Astrocyte (in vitro differentiated cells and primary cell): ENCODE measurements at places on chromosomes 12 and 14. TPM values are rescaled to one million over a fixed set of nuclear protein-coding genes. Genes with fewer than 3 reads are reported as not detected.
A peak's percentile ranks its signal among the peaks of the same experiment; 100 is the strongest.

- no peaks in the 10 kb centered on the region for H3K4me1 ChIP-seq
- H3K4me3 ChIP-seq: no peak overlapping the region
- H3K36me3 ChIP-seq: no peaks in the 10 kb centered on the region
- no peaks in the 10 kb centered on the region for H3K27me3 ChIP-seq
Measured at GRCh38 chr12:61385771-61386170, 874.4 kb upstream of the USP15 start.

Gene ACACB
- total RNA-seq: 1.7 and 3.9 TPM in 2 replicates

GRCh38 chr12:68240975-68241374 lies 12.4 kb downstream of the IL22 start:
- no peaks in the 10 kb centered on the region for H3K36me3 ChIP-seq
- no peak overlapping the region for H3K4me3 ChIP-seq
- DNase-seq: no peak
- peaks cover 36% of the 10 kb centered on the region for H3K4me1 ChIP-seq
- no peaks in the 10 kb centered on the region for H3K27me3 ChIP-seq
- H3K27ac ChIP-seq: no peak overlapping the region

Gene KRT78
- total RNA-seq: not detected in 2 replicates

GRCh38 chr12:131941116-131941986 lies 8.4 kb upstream of the EP400 start:
- no peaks in the 10 kb centered on the region for H3K4me1 ChIP-seq
- H3K27ac ChIP-seq: no peak overlapping the region
- H3K4me3 ChIP-seq: no peak overlapping the region
- peaks cover 18% of the 10 kb centered on the region for H3K36me3 ChIP-seq
- H3K27me3 ChIP-seq: no peaks in the 10 kb centered on the region
- no peak for DNase-seq

DNA sequence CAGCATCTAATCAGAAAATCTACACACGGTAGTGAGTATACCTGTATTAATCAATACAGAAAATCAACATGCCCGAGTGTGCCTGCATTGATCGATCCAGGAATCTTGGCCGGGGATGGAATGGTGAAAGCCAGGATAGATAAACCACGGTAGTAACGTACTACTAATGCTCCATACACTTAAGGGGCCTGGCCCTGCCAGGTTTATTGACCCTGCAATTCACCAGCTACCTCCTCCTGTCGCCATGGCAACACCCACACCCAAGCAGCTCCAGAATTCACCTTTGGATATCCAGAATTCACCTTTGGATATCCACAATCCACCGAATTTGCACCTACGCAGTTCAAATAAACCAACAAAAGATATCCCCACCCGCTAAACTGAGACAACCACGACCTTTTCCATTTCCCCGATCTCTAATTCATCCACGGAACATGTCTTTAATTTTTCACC lies 14.8 kb upstream of the CALM1 start:
- peak overlapping the region; percentile 84 for H3K4me3 ChIP-seq
- H3K27ac ChIP-seq: peak overlapping the region; percentile 100

GRCh38 chr12:48996794-48997718 lies 2.1 kb downstream of the DDN start:
- H3K27ac ChIP-seq: no peak overlapping the region
- peaks cover 29% of the 10 kb centered on the region for H3K27me3 ChIP-seq
- H3K4me1 ChIP-seq: peaks cover 44% of the 10 kb centered on the region
- H3K4me3 ChIP-seq: peak overlapping the region; percentile 38

GRCh38 chr14:85895603-85896002 lies 365.7 kb downstream of the FLRT2 start:
- H3K4me1 ChIP-seq: no peaks in the 10 kb centered on the region
- H3K27me3 ChIP-seq: no peaks in the 10 kb centered on the region
- no peak overlapping the region for H3K4me3 ChIP-seq
- H3K36me3 ChIP-seq: no peaks in the 10 kb centered on the region

DNA sequence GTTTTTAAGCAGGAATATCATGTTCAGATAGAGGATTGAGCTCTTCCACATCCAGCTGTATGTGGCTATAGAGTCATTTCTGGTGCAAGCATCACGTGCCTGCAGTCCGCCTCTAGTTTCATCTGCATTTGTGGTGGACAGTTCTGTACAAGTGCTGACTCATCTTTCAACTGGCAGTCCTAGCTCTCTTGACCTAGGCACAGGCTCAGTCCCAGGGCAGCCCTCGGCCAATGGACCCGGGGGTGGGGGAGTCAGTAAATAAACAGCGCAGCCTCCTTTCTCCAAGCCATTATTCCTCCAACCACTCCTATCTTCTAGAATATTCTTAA lies 41.8 kb upstream of the FRMD6 start:
- H3K36me3 ChIP-seq: no peaks in the 10 kb centered on the region
- H3K27ac ChIP-seq: no peak overlapping the region
- DNase-seq: peak; percentile 64
- H3K4me1 ChIP-seq: peaks cover 33% of the 10 kb centered on the region

DNA sequence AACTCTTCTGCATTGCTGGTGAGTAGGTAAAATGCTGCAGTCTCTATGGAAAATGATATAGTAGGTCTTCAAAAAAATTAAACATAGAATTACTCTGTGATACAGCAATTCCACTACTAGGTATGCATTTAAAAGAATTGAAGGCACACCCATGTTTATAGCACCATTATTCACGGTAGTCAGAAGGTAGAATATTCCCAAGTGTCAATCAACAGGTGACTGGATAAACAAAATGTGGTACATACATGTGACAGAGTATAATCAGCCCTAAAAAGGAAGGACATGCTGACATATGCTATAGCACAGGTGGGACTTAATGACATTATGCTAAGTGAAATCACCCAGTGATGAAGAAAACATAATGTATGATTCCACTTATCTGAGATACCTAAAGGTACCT lies 123.3 kb downstream of the CCER1 start:
- H3K27ac ChIP-seq: no peak overlapping the region
- H3K4me3 ChIP-seq: no peak overlapping the region
- no peaks in the 10 kb centered on the region for H3K36me3 ChIP-seq

DNA sequence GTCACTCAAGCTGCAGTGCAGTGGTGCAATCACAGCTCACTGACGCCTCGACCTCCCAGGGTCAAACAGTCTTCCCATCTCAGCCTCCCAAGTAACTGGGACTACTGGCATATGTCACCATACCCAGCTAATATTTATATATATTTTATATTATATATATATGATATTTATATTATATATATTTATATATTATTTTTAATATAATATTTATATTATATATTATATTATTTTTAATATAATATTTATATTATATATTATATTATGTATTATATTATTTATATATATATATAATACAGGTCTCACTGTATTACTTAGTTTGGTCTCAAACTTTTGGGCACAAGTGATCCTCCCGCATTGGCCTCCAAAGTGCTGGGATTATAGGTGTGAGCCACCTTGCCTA lies 9.4 kb downstream of the ZNF84 start:
- H3K27ac ChIP-seq: no peak overlapping the region
- H3K4me1 ChIP-seq: no peaks in the 10 kb centered on the region
- peaks cover 75% of the 10 kb centered on the region for H3K36me3 ChIP-seq
- DNase-seq: no peak
- H3K27me3 ChIP-seq: no peaks in the 10 kb centered on the region

DNA sequence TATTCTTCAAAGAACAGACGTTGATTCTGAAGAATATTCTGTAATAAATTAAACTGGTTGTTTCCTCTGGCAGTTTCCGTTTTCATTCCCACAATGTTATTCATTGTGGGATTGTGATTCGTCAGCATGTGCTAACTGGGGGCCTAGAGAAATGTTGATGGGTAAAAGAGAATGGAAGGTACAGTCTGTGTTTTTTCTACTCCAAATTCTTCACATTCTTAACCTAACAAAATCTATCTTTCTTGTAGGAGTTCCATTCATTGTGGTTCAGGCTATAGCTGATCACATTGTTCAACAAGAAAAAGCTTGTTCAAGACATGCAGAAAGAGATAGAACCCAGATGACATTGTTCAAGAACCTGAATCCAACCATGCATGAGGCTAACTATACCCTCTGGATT lies 5.9 kb downstream of the CD163 start:
- H3K36me3 ChIP-seq: no peaks in the 10 kb centered on the region
- no peak overlapping the region for H3K27ac ChIP-seq
- DNase-seq: peak; percentile 3
- H3K4me3 ChIP-seq: no peak overlapping the region

DNA sequence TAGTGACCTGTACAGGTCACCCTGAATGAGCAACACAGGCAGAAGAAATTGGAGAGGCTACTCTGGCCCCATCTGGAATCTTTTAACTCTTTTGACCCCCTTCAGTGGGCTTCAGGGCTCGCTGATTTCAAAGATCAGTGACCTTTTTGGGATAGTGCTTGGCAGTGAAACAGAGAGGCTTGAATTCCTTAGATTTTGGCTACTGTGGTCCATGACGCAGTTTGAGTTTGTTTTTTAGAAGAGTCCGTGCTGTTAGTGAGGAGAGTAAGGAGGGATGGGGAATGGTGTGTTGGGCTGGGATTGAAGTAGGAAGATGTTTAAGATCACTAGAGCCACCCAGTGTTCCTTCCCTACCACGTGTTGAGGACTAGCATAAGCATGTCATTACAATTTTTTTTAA lies 16.5 kb downstream of the TMEM30B start:
- DNase-seq: no peak
- H3K4me3 ChIP-seq: no peak overlapping the region
- H3K27ac ChIP-seq: no peak overlapping the region
- no peaks in the 10 kb centered on the region for H3K36me3 ChIP-seq
- peaks cover 9% of the 10 kb centered on the region for H3K4me1 ChIP-seq

- peaks cover 27% of the 10 kb centered on the region for H3K36me3 ChIP-seq
- no peak for DNase-seq
Measured at GRCh38 chr12:48827026-48827425, 8.7 kb downstream of the CACNB3 start.

Gene SLC17A8
- not detected in 2 replicates for total RNA-seq

GRCh38 chr12:106112145-106112821 lies 26.5 kb downstream of the NUAK1 start:
- no peak overlapping the region for H3K4me3 ChIP-seq
- H3K4me1 ChIP-seq: peaks cover 59% of the 10 kb centered on the region
- peak overlapping the region; percentile 66 for H3K27ac ChIP-seq
- no peaks in the 10 kb centered on the region for H3K36me3 ChIP-seq

- DNase-seq: no peak
- H3K36me3 ChIP-seq: no peaks in the 10 kb centered on the region
- no peaks in the 10 kb centered on the region for H3K27me3 ChIP-seq
- no peak overlapping the region for H3K4me3 ChIP-seq
- no peaks in the 10 kb centered on the region for H3K4me1 ChIP-seq
Measured at GRCh38 chr14:25757364-25757763, 707.4 kb upstream of the STXBP6 start.

Gene MCRS1
- 41.3 and 45.2 TPM in 2 replicates for total RNA-seq

DNA sequence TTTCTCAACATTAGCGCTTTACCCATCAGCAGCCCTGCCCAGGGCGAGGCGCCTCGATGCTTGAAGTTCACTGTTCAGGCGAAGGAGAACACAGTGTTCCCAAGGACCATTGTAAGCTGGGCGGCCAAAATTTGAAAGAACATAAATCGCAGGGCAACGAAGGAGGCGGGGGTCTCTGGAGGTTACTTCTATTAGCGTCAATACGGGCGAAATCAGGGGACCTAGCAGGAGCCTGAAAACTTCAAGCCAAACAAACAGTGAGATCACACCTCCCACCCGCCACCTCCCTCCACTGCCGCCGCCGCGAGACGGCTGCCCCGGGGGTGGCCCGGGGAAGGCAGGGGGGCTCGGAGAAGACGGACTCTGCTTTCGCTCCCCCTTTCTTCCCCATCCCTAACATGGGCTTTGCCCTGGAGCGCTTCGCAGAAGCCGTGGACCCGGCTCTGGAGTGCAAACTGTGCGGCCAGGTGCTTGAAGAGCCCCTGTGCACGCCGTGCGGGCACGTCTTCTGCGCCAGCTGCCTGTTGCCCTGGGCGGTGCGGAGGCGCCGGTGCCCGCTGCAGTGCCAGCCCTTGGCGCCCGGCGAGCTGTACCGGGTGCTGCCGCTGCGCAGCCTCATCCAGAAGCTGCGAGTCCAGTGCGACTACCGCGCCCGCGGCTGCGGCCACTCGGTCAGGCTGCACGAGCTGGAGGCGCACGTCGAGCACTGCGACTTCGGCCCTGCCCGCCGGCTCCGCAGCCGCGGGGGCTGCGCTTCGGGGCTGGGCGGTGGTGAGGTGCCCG lies at the start of gene PDZRN4:
Gene PDZRN4 (plus strand): TSS at position 263 of the 783 bp plus-strand sequence.
- peaks cover 35% of the 10 kb centered on the region for H3K27me3 ChIP-seq
- peaks cover 8% of the 10 kb centered on the region for H3K4me1 ChIP-seq
- peak within 1 kb of the TSS; percentile 28 for H3K4me3 ChIP-seq
- no peak for DNase-seq
- H3K36me3 ChIP-seq: no peaks in the 10 kb centered on the region

Gene RNASE1
- 4.7 and 5.3 TPM in 2 replicates for total RNA-seq

DNA sequence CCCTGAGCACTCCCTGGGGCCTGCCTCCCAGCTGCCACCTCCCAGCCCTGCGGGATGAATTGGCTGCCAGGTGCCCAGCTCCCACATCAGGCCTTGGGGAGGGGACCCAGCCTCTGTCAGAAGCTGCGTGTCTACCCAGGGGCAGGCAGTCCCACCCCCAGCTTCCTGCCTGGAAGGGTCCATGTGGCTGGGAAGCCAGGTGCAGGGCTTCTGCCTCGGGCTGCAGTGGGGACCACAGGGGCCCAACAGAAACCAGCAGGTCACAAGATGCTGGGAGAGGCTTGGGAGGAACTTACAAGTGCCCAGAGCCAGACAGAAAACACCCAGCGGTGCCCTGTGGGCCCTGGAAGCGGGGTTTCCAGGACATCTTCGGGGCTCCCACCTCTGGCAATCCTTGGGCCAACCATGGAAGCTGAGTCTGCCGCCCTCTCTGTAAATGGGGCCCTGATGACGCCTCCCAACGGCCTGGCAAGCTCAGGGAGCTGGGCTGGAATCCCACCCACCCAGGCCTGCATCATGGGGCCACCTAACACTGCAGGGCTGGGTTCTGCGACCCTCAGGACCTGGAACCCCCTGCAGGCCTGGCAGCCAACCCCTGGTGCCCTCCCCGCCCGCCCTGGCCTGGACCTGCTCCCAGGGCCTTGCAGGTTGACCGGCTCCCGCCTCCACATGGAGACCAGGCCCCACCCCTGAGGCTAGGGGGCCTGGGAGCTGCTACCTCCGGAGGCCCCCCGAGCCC lies 36.6 kb downstream of the CCNK start:
- no peak overlapping the region for H3K4me3 ChIP-seq
- H3K27me3 ChIP-seq: no peaks in the 10 kb centered on the region
- H3K27ac ChIP-seq: no peak overlapping the region
- H3K4me1 ChIP-seq: peaks cover 11% of the 10 kb centered on the region
- no peak for DNase-seq

Gene GUCY2C
- 0.09 and 0.10 TPM in 2 replicates for total RNA-seq

- H3K27ac ChIP-seq: no peak overlapping the region
- no peak overlapping the region for H3K4me3 ChIP-seq
- no peaks in the 10 kb centered on the region for H3K27me3 ChIP-seq
- peaks cover 16% of the 10 kb centered on the region for H3K4me1 ChIP-seq
- DNase-seq: no peak
Measured at GRCh38 chr12:50258167-50258551, 25.2 kb downstream of the LIMA1 start.

- H3K27ac ChIP-seq: no peak overlapping the region
- no peak overlapping the region for H3K4me3 ChIP-seq
- DNase-seq: no peak
- H3K27me3 ChIP-seq: no peaks in the 10 kb centered on the region
Measured at GRCh38 chr12:69039911-69040310, 106.9 kb upstream of the CPM start.
